Activated T-helper 2 cell treated with anti-CD3 and anti-CD28 coated beads, Interferon-gamma antibody, Interleukin-2, Interleukin-4, amounts not matched to agents 10 μg/mL and 5 μg/mL and 100 μg/mL, durations not matched to agents 14 hours and 24 hours and 36 hours (primary cell): ENCODE measurements at places on chromosomes 7 and 10. TPM values are rescaled to one million over a fixed set of nuclear protein-coding genes. Genes with fewer than 3 reads are reported as not detected.

Gene ZNF138
- 7.9 and 8.1 TPM in 2 replicates for total RNA-seq

- no peak overlapping the region for H3K27ac ChIP-seq
- no peak overlapping the region for H3K4me3 ChIP-seq
- H3K27me3 ChIP-seq, result peaks cover 13% of the 10 kb centered on the region
- peaks cover 44% of the 10 kb centered on the region for H3K36me3 ChIP-seq
- DNase-seq, result no peak
- peaks cover 32% of the 10 kb centered on the region for H3K4me1 ChIP-seq
These were observed 86.9 kb downstream of the VTI1A start for GRCh38 chr10:112533916-112534315.

Gene NPFFR1
- total RNA-seq, result not detected in 2 replicates

DNA sequence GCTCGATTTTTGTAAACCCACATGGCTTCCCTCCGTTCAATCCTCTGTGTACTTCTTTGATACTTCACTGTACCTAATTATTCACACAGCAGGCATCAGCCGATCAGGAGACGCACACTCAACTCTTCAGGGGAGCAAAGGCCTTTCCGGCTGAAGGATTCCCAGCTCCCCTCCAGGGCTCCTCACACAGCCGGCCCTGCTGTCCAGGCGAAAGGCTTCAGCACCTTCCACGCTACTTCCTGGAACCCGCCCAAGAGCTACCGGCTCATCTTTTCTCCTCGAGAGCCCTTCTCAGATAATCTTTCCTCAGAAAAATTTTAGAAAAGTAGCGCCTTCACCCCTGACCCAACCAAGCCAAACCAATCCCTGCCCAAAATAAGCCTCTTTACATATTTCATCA lies 270.4 kb downstream of the ZMYND11 start:
- H3K27ac ChIP-seq, result no peak overlapping the region
- DNase-seq, result no peak
- H3K27me3 ChIP-seq, result no peaks in the 10 kb centered on the region
- H3K4me1 ChIP-seq, result peaks cover under 1% of the 10 kb centered on the region

Gene COL13A1
- total RNA-seq, result not detected in 2 replicates

GRCh38 chr10:45653454-45653853 lies 19.1 kb downstream of the ZFAND4 start:
- no peak overlapping the region for H3K4me3 ChIP-seq
- no peaks in the 10 kb centered on the region for H3K27me3 ChIP-seq
- no peak for DNase-seq
- no peak overlapping the region for H3K27ac ChIP-seq
- peaks cover 27% of the 10 kb centered on the region for H3K36me3 ChIP-seq

- no peaks in the 10 kb centered on the region for H3K36me3 ChIP-seq
- peaks cover 5% of the 10 kb centered on the region for H3K27me3 ChIP-seq
- H3K4me1 ChIP-seq, result no peaks in the 10 kb centered on the region
- DNase-seq, result no peak
- H3K27ac ChIP-seq, result no peak overlapping the region
- H3K4me3 ChIP-seq, result no peak overlapping the region
These were observed 17.5 kb upstream of the LFNG start for GRCh38 chr7:2501947-2502646.

DNA sequence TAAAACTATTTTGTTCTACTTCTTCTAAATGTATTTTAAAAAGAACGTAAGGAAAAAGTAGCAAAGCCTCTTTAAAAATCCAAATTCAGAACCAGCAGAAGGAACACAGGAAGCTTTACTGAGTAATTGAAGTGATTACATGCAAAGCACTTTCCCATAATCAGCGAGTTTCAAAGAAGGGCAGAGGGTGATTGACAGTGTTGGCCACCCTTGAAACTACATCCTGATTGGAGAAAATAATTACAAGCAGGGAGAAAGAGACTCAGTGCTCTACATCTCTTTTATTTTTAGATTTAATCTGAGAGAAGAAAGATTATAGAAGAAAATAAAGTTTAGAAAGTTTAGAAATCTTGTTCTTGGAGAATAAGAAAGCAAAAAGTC lies 20.3 kb upstream of the HGF start:
- no peak overlapping the region for H3K27ac ChIP-seq
- H3K4me3 ChIP-seq, result no peak overlapping the region
- H3K36me3 ChIP-seq, result no peaks in the 10 kb centered on the region
- no peak for DNase-seq
- no peaks in the 10 kb centered on the region for H3K4me1 ChIP-seq

DNA sequence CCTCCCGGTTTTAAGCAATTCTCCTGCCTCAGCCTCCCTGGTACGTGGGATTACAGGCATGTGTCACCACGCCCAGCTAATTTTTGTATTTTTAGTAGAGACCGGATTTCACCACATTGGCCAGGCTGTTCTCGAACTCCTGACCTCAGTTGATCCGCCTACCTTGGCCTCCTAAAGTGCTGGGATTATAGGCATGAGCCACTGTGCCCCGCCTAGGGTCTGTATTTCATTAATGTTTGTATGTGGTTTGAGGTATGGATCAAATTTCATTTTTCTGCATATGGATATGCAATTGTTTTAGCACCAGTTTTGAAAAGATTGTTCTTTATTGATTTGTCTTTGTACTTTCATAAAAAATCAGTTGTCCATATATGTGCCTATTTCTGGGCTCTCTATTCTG lies 26.0 kb downstream of the CYP26A1 start:
- H3K27me3 ChIP-seq, result peaks cover 3% of the 10 kb centered on the region
- H3K4me1 ChIP-seq, result no peaks in the 10 kb centered on the region
- no peak overlapping the region for H3K27ac ChIP-seq
- no peak overlapping the region for H3K4me3 ChIP-seq
- no peaks in the 10 kb centered on the region for H3K36me3 ChIP-seq

DNA sequence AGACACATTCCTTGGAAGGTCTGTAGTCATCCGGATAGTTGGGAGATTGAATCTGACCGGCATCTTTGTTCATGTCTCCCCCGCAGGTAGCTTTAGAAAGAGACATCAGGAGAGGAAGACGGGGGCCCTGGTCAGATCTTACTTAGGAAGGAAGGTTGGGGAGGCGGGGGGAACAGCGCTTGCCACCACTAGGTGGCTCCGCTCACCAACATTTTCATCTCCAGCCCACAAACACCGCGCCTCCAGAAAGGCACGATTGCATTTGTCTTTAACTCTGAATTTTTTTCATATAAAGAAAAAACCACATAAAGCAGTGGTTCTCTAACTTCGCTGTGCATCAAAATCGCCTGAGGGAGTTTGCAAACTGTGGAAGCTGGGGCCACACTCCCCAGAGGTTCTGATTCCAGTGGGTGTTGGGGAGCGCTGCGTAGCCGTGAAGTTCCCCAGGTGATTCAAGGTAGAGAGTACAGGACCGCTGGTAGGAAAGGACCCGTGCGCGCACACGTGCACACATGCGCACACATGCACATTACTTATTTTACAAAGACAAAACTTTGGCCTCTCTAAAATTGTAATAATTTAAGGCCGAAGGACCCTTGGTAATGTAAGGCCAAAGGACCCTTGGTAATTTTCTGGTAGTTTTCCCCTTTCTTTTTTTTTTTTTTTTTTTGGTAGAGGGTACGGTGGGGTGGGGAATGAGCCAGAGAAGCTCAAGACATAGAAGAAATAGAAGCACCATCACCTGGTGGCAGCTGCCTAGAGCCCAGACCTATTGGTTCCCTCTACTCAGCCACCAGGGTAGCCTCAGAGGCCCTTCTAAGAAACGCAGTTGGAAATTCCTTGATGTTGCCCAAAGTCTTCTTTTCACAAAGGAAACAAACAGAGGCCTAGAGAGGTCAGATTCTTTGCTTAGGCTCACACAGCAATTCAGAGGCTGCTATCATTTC lies 37.4 kb upstream of the OPALIN start:
- H3K27ac ChIP-seq, result no peak overlapping the region
- H3K4me3 ChIP-seq, result no peak overlapping the region
- peak; percentile 37 for DNase-seq
- H3K4me1 ChIP-seq, result peaks cover 6% of the 10 kb centered on the region
- H3K36me3 ChIP-seq, result no peaks in the 10 kb centered on the region

Gene PRKAR2B
- 0.14 and 0.37 TPM in 2 replicates for total RNA-seq

Gene VSTM2A
- not detected in 2 replicates for total RNA-seq

- H3K36me3 ChIP-seq, result peaks cover 3% of the 10 kb centered on the region
- DNase-seq, result no peak
- no peak overlapping the region for H3K27ac ChIP-seq
- peaks cover 27% of the 10 kb centered on the region for H3K4me1 ChIP-seq
These were observed 19.4 kb upstream of the SRGN start for GRCh38 chr10:69068549-69068948.

GRCh38 chr10:11373717-11374171 lies 237.7 kb downstream of the USP6NL start:
- H3K27me3 ChIP-seq, result peaks cover 2% of the 10 kb centered on the region
- no peak for DNase-seq
- H3K4me1 ChIP-seq, result peaks cover under 1% of the 10 kb centered on the region
- no peak overlapping the region for H3K4me3 ChIP-seq
- no peak overlapping the region for H3K27ac ChIP-seq
- H3K36me3 ChIP-seq, result no peaks in the 10 kb centered on the region

DNA sequence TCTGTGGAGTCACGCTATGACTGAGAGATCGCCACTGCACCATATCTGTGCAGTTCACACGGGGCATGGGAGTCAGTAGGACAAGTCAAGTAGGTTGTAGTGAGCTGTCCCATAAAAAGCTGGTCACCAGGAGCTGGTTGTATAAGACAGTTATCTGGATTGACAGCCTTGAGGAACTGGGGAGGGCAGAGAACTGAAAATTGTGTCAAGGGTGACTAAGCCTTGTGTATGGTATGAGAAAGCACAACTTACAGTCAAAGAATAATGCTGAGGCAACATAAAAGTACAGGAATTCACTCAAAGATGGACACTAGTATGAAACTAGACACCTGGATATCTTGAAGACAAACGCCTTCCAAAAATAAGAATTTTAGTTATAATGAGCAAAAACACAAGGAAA lies 564.9 kb downstream of the POM121L12 start:
- DNase-seq, result no peak
- H3K27ac ChIP-seq, result no peak overlapping the region
- no peaks in the 10 kb centered on the region for H3K4me1 ChIP-seq

DNA sequence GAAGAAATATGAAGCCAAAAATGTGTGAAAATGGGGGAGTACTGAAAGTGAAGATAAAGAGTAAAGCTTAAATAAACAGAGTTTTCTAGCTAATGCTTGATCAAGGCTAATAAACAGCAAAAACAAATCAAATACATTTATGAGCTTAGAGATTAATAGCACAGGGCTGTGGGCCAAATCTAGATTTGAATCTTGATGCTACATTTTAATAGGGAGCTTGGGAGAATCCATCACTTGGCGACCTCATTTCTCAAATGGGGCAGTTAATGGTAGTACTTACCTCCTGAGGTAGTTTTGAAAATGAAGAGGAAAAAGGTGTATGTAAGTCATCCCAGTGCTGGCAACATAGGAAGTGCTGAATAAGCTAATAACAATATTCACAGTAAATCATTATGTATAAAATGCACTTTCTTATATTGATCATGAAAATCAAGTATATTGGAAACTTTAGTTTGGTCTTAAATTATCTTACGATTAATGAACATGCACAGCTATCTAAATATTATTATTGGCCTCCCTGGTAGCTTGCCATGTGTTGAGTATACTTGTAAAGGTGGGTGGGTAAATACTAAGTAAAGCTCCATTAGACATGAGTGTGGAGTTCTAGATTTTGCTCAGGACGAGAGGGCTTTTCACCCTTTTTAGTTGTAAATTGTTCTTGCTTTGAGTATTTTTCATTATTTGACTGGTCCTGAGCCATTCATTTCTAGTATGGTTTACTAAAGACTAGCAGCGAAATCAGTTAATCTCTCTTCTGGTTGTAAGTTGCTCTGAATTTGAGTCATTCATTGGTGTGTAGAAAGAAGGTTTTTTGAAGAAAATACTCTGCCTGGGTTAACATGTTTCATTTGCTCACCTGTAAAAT lies 5.1 kb downstream of the BICC1 start:
- no peak overlapping the region for H3K4me3 ChIP-seq
- H3K27ac ChIP-seq, result no peak overlapping the region
- no peak for DNase-seq
- peaks cover 13% of the 10 kb centered on the region for H3K4me1 ChIP-seq
- no peaks in the 10 kb centered on the region for H3K36me3 ChIP-seq

DNA sequence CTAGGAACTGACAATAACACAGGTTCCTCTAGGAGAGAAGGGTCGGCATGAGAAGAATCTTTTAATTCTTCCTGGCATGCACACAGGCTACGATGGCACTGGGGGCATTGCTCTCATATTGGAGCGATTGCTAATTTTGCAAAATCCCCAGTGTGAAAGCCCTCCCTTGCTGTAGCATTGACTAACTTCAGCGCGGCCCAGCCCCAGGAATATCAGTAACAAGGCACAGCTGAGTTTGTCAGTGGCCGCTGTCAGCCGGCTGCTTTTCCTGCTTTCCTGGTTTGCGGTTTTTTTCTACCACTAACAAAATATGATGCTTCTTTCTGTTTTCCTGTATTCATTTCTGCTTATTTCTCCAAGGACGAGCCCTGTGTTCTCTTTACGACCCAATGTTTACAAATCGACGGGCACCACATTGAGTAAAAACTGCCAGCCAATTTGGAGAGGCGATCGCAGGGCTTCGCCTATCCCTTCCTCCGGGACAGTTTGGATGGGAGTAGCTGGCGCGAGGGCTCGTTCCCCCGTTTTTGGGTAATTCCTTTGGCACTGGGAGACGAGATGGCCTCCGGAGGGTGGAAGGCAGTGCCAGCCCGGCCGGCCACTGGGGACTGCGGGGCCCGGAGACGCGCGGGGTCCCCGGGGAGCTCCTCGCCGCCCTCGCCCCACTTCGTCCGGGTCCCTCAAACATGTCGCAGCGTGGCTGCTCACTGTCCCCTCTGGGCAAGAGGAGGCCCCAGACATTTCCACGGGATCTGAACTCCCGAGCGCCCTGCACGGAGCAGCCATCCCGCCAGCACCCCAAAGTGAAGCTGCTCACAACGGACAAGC lies 967 bp downstream of the ADARB2 start:
- no peak for DNase-seq
- no peak overlapping the region for H3K4me3 ChIP-seq
- H3K36me3 ChIP-seq, result no peaks in the 10 kb centered on the region
- H3K4me1 ChIP-seq, result peaks cover 2% of the 10 kb centered on the region
- no peak overlapping the region for H3K27ac ChIP-seq

DNA sequence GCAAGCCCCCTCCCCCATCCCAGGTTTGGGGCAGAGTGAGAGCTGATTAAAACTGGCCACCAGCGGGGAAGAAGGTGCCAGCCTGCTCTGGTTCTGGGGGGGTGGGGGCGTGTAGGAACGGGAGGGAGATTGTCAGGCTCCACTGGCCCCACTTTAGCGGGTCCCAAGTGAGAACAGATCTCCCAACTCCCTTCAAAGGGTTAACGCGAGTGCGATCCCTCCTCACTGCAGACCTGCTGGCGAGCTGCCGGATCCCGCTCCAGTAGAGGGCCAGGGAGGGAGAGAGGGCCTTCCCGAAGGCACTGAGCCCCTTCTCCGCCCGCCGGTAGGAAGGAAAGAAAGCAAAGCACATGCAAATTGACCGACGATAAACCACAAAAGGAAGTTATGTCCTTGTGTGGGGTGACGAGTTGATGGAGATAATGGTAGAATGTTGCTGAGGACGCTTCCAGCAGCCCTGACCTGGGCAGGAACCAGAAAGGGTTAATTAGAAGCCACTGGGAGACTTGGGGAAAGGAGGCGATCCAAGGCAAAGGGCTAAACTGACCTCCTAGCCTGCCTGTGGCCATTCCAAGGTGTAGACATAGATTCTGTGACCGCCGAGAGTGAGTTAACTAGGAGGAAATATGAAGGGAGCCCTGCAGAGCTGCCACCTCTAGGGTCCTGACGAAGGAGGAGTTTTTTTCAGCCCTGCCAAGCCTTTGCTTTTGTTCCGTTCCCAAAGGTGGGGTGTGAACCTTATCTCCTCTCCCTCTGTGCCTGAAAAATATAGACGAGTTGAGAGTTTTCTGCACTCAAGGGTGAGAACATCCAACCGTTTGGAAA lies 1.5 kb downstream of the NRG3 start:
- peaks cover 41% of the 10 kb centered on the region for H3K27me3 ChIP-seq
- peak overlapping the region; percentile 56 for H3K4me3 ChIP-seq
- no peak overlapping the region for H3K27ac ChIP-seq
- H3K36me3 ChIP-seq, result peaks cover 4% of the 10 kb centered on the region
